ENCODE measurements at places on chromosomes 4 and X.

GRCh38 chr4:85607624-85608023 lies 132.7 kb downstream of the ARHGAP24 start:
- no peak for DNase-seq

- no peak for DNase-seq
These were observed 68.2 kb upstream of the FAM241A start for GRCh38 chr4:112076919-112077608.

DNA sequence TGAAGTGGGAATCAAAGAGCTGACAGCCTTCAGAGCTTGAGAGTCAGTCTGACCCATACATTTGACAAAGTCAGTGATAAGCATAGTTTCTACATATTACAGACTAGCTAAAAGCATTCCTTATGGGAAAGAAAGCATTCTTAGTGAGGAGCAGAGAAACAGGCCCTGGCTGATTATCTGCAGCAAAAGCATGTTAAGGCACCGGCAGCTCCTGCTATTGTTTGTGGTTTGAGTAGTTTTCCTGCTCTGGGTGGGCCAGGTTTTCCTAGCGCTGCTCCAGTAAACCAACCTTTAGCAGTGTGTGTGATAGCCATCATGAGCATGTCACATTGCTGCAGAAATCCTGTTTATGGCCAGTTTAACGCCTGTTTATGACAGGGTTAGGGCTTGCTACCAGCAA lies 51.6 kb upstream of the WDR1 start:
- no peak for DNase-seq

DNA sequence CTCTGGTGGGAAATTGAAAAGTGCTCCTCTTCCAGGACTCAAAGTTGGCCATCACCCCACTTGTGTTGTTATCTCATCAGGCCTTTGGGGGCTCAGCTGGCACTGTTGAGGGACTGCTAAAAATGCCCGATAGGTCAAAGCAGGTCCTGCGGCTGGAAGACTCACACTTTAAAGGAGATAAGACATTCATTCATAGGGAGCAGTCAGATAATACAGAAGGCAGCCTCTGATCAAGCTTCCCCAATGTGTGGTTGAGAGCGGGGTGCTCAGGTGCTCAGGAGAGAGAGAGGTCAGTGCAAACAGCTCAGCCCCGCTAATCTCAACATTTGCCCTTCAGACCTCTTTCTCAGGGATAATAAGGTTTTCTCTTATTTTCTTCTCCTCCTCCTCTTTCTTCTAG lies 70.3 kb downstream of the TMEM154 start:
- DNase-seq = no peak

- no peak for DNase-seq
These were observed 35.3 kb upstream of the SPRY1 start for GRCh38 chr4:123361195-123361861.

- no peak for DNase-seq
These were observed 106.0 kb downstream of the KDM6A start for GRCh38 chrX:44978976-44979375.

GRCh38 chrX:13341491-13342101 lies 21.7 kb upstream of the ATXN3L start:
- no peak for DNase-seq

- no peak for DNase-seq
These were observed 214.6 kb upstream of the FAM241A start for GRCh38 chr4:111930659-111931058.

GRCh38 chrX:97011540-97011939 lies 127.8 kb downstream of the RPA4 start:
- no peak for DNase-seq

DNA sequence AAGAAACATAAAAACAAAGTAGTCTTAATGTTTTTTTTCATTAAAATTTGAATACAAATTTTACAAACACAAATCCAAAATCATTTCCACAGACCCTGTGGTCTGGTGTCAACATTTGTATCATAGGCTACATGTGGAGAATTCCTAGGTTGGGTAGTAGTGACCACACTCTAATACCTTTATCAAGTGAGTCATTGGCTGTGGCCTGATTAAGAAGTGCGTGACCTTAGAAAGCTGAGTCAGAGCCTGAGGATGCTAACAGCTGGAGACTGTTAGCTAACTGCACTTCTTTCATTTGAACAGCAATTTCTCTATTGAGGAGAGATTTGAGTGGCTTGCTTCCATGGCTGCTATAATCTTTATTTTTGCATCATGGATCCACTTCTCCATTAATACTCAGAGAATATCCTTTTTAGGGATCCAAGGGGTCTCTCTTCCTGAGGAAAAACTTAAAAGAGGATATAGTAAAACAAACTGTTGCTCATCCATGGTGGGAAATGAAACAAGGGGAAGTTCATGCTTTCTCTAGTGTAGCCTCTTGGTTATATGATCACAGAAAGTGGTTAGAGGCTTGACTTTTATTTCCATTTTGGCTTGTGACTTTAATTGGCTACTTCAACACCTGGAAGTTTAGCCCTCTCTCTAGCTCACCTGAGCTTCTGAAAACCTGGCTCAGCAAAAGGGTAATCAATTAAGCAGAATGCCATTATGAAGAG lies 335.8 kb downstream of the PABPC4L start:
- DNase-seq = no peak

DNA sequence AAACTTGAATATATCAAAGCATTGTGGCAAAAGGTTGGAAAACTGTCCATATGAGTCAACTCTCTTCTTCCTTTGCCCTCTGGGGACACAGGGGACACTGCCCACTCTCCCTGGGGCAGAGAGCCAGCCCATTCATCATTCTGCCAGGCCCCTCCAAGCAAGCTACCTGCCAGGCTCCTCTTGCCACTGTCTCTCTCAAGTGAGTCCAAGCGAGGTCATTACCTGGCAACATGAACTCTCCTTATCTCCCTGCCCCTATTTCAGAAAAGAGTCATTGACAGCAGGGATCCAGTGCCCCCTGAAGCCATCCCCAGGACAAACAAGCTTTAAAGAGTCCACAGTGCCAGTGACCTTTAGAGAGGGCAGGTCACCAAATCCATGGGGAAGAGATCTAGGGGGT lies 312.7 kb upstream of the PPARGC1A start:
- no peak for DNase-seq

DNA sequence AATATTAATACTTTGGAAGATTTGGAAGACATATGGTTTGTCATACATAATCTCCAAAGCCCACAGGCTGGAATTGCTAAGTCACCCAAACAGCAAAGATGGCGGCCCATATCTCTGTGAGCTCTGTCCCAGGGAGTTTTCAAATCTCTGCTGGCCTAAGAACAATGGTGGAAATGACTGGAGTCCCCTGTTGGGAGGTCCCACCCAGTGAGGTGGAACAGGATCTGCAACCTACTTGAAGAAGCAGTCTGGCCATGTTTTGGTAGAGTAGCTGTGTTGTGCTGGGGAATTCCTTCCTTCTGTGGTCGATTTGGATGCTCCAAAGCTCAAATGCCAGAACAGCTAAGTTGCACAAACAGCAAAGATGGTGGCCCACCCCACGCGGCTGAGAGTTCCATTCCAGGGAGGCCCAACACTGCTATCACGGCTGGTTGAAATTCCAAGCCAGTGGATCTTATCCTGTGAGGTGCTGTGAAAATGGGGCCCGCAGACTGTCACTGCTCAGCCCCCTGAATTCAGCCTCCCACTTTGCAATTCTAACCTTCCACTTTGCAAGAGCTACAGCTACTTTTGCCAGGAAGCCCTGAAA lies 3.2 kb upstream of the UGT2B7 start:
- no peak for DNase-seq

DNA sequence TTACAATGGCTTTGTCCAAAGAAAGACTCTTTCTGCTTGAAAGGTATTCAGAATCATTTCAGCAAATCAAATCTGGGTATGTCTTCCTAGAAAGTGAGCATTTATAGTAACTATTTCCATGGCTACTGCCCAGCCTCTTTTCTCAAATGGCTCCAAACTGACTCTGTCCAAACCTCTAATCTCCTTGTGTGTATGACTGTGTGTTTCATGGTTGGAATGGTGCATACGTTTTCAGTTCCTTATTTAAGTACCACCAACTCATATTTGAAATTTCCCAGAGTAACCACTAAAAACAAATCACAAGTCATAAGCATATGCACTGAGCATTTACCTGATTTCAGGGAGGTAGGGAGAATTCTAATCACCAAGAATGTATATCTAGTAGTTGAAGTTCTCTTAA lies 106.0 kb downstream of the TMEM144 start:
- no peak for DNase-seq

DNA sequence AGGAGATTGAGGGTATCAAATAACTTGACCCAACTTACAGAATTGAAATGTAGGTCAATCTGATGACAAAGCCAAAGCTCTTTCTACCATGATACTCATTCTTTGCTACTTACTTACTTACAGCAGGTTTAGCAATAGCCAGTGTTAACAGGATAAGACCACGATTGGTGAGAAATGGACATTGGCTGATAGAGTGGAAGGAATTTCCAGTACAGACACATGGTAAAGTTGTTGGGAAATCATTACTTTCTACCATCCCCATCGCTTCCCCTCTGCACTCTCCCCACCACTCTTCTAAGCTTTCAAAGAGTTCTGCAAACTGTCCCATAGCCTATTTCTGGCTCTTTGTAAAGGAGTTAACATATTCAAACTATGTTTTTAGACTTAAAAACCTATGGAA lies 119.7 kb downstream of the CHRNA9 start:
- DNase-seq = no peak

GRCh38 chr4:73607375-73608033 lies 12.7 kb downstream of the RASSF6 start:
- no peak for DNase-seq

DNA sequence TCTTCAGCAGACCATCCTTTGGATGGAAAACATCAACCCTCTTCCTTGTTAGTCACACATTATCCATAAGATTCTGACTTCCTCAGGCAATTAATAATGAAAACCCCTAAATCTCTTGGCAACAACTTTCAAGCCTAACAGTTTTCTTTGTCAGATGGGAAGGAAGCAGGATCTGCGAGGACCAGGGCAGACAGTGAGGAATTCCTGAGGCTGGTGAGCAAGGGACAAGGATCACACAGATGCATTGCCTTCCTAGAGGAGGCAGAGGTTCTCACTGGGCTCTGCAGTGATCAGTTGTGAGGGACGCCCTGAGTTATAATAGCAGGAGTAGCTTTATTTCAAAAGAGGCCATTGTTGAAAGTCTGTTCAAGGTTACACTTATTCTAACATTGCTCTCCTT lies 195.4 kb downstream of the SLIT2 start:
- DNase-seq = no peak

- DNase-seq = no peak
These were observed 3.9 kb downstream of the ARL13A start for GRCh38 chrX:100973411-100973810.

- no peak for DNase-seq
These were observed 459.1 kb downstream of the FSTL5 start for GRCh38 chr4:161704653-161705052.

DNA sequence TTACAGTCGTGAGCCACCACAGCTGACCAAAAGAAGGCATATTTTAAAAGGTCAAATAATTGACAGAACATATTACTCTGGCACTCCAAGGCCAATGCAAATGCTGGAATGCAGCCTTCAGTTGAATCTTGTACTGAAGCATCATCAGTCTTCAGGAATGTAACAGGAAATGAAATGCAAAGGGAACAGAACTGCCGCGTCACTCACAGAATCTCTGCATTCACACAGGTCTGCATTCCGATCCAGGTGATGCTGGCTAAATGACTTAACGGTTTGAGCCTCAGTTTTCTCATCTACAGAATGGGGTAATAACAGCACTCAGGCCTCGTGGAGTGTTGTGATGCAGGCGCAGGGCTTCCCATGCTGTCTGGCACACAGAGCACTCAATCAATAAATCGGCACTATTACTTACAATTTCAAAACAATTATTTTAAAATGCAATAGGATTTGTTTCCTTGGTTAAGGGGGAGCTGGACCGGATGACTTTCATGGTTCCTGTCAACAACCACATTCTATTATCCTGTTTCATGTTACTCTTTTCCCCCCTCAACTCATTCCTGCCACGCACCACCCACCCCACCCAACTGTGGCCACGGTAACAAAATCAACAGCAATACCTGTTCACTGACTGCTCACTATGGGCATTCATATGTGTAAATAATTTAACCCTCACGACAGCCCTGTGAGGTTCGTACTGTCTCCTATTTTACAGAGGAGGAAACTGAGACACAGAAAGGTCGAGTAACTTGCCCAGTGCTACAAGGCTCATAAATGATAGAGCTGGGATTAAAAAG lies 32.4 kb downstream of the IGFBP7 start:
- DNase-seq = no peak

DNA sequence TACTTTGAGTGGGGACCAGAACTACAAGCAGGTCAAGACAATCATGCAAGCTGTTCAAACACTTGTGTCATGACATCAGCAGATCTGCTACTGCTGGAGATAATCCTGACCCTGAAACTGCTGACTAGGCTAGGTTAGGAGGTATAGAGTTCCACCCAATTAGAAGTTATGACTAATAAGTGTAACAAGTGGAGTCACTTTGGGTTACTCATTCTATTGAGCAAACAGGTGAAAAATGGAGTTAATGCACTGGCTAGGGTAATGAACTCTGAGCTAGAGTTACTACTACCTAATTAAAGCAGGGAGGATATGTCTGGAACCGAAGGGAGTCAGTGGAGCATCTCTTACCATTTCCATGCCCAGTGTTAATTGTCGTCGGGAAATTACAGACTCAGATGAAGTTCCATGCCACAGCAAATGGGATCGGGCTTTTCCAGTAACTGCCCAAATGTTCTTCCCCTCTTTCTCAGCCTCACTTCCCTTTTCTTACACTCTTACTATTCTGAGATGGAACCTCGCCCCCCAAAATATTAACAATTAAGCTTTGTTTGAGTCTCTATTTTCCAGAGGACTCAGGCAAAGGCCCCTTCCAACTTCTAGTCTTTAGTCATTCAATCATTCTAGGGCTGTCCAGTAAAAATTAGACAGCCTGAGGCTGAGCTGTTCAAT lies 19.8 kb upstream of the MANBA start:
- no peak for DNase-seq

- DNase-seq = no peak
These were observed 106.8 kb downstream of the FSTL5 start for GRCh38 chr4:162056990-162057389.

Data from nucleus accumbens (tissue), 56 donors.